ENCODE measurements at places on chromosomes 7 and 10.

DNA sequence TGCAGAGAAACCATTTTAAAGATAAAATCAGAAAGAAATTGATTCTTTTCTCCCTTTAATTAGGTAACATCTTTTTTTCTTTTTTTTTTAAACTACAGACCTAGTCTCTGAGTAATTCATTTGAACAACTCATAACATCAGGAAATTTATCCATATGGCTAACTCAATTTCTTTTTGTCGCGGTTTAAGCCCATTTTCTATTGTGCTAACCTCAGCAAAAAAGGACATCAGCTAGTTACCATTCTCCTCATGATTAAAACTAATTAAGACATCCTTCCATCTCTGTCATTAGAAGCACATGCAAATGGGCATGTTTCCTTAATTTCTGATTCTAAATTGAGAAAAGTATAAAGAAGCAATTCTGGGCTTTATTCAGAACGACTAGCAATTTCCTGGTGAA is 57.8 kb downstream of the ANK3 start:
- no peak for DNase-seq

DNA sequence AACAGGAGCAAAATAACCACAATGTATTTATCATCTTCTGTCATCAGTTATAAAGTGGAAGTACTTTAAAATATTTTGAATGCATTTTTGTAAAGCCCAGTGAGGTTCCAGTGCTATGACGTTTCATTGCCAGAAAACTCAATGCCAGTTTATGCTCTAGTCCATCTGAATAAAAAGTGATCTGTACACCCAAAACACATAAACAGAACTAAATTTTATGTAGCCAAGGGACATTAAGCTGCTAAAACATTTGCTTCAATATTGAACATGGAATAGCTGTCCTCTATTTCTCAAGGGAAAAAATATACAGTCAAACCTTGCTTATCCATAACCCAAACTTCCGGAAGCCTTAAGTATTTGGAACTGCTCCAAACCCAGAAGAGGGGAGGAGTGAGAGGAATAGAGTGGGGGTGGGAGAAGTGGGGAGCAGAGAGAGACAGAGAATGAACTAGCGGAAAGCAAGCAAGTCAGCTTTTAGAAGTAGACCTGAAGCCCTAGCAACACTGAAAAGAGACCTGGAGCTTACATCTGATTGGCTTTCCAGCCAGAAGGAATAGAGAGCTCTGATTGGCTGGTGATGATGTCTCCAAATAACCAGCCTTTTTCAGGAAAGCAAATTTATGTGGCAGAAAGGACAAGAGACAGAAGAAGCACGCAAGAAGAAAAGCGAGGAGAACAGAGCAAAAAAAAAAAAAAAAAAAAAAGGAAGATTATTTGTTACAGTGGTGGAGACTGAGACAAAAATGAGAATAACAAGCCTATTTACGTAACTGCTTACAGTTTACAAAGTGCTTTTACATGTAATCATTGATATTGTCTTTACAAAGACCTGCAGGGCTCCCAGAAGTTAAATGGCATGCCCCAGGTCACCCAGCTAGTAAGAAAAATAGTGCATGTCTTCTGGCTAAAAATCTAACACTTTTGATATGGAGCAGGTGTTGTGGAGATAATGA is 196.0 kb downstream of the RNLS start:
- DNase-seq = no peak

- peak; percentile 44 for DNase-seq
Measured at GRCh38 chr7:27199849-27200760, at the start of gene HOXA13. TSS of gene HOXA13 (minus strand) at chr7:27200091. CDS start at chr7:27200077, 14 bp downstream.

DNA sequence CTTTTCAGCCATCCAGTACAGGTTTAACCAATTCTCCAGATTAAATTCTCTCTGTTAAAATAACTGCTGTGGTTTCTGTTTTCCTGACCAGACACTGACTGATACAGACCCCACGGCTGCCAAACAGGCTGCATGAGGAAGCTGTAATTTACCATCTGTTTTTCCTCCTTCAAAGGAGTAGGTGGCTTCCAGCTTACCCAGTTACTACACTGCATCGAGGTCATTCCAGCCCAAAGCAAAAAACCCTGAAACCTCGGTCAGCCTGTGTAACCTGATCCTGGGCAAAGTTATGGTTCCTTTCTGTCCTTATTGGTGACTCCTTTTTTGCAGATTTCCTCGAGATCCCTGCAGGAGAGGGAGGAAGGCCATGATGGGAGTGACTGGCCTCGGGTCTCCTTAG is 27.9 kb upstream of the LOXL4 start:
- DNase-seq = no peak

DNA sequence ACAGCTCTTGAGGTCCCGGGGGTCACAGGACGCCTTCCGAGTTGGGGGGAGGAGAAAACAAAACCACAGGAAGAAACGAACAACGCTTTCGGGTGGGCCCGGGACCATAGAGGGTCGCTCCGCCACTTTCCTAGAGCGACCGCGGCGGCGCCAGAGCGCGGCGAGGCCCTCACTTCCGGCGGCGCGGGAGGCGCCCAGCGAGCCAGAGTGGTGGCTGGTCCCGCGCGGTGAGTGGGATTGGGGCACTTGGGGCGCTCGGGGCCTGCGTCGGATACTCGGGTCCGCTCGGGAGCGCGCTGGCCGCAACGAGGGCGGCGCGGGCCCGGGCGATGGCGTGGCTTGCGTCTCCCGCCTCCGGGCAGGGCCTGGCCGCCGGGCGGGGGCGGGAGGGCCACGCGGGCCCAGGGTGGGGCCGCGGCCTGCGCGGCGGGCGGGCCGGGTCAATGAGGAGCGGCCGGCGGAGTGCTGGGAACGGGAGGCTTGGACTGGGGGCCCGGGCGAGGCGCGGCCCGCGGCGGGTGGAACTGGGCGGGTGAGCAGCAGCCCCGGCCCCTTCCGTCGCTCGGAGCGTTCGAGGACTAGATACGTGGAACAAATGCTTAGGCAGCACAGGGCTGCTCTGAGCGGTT is at the start of gene ZNF22:
TSS of gene ZNF22 (plus strand) at position 172 of the 629 bp plus-strand sequence. CDS start 2,446 bp downstream, outside the sequence.
- DNase-seq = peak; percentile 66

- DNase-seq = no peak
Measured at GRCh38 chr7:111031916-111032315, 59.0 kb upstream of the LRRN3 start.

- no peak for DNase-seq
Measured at GRCh38 chr10:978826-979421, 9.3 kb upstream of the GTPBP4 start.

DNA sequence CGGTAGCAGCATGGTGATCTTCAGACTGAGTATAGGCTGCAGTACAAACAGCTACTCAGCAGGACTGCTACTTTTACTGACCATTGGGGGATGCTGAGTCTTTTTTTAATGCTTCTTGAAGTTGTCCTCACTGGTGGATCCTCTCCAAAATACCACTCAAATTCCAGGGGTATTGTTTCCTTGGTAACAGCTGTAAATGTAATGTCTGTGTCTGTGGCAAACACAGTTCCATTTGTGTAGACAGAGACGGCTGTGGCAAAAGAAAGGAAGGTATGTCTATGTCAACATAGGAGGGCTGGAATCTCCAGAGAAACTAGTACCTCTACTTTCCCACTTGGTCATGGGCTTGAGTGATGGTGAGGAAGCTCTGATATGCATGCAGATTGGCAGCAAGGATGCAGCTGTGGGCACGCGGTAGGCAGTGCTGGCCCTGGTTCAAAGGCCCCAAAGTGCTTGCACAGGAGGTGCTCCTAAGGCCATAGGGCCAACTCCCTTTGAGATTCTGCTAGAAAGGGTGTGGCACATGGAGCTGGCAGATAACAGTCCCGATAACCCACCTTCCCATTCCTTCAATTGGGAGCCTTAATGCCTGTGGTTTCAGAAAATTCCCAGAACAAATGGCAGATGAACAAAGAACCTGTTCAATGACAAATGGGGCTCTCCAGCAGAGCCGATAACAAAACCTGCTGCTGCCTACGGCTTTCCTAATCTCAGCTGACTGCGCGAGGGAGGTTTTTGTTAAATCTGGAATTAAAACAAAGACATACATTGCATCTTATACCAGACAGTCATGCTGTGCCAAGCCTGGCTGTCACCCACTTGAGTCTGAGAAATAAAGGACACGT is 43.0 kb downstream of the PKD1L1 start:
- DNase-seq = no peak

- no peak for DNase-seq
Measured at GRCh38 chr7:130379532-130379920, 768 bp upstream of the CPA1 start.

- no peak for DNase-seq
Measured at GRCh38 chr10:66455304-66455703, 470.5 kb upstream of the LRRTM3 start.

- DNase-seq = no peak
Measured at GRCh38 chr7:29296421-29296820, 101.8 kb downstream of the CHN2 start.

DNA sequence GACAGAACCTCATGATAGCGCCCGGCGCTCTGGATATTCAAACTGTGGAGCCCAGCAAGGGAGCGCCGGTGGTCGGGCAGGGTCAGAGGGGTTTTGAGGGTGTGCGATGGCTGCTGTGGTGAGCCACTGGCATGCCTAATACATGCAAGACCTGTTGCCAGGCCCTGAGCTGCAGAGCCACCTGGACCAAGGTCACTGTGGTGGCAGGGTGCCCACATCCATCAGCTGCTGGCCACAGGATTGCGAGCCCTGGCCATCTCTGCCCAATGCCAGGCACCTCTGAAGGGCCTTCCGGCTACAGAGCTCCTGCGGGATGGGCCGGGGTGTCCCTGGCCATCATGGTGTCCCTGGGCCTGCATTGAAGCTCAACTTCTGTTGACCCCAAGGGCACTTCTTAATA is 123.0 kb upstream of the TNRC18 start:
- no peak for DNase-seq

- no peak for DNase-seq
Measured at GRCh38 chr7:130426564-130426963, 14.3 kb downstream of the CEP41 start.

DNA sequence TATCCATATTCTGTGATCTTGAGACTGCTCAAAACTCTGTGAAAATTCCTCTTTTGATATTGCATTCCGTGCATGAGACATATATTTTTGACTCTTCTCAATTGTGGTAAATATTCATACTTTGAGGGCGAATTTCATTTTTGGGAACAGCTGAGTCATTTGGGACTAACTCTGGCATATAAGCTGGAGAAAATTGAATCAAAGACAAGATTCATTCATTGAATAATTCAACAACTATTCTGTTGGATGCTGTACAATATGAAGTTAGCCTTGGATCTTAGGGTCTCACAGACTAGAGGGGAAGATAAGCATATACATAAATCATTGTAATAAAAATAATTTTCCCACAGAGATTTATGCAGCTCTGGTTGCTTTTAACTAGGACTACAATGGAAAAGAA is 183.2 kb upstream of the NEBL start:
- DNase-seq = no peak

DNA sequence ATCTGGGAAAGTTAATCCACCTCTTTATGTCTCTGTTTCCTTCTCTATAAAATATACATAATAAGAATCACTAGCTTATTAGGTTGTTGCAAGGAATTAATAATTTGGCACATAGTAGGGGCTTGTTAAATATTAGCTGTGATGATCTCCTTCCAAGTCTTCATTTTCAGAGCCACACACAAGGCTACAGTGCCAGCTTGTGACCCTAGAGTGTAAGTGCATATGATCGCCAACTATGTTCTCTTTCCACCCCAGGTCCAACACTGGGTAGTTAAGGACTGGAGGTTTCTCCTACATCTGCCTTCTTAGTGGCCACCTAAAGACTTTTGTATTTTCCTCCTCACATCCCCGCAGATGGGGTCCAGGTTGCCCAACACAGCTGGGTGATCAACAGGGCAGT is 17.9 kb upstream of the ACSM6 start:
- no peak for DNase-seq

GRCh38 chr10:132065491-132066105 is at the start of gene JAKMIP3:
TSS of gene JAKMIP3 (plus strand) at chr10:132065946. CDS start at chr10:132104809, 38,863 bp downstream.
- DNase-seq = no peak

DNA sequence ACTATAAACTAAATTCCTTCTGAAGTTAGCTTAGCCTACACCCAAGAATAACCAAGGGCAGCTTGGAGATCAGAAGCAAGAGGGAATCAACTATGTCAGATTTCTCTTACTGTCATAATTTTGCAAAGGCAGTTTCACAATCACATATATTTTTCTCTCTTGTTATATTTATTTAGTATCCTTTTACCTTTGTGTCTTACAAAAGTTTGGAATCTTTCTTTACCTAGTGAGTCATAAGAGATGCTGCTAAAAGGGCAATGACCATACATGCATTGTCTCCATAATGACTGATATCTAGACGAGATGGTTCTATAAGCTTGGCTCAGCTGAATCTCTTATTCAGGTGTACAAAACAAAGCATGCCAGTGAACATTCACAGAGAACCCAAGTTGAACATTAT is 61.1 kb downstream of the PPP1R17 start:
- DNase-seq = no peak

DNA sequence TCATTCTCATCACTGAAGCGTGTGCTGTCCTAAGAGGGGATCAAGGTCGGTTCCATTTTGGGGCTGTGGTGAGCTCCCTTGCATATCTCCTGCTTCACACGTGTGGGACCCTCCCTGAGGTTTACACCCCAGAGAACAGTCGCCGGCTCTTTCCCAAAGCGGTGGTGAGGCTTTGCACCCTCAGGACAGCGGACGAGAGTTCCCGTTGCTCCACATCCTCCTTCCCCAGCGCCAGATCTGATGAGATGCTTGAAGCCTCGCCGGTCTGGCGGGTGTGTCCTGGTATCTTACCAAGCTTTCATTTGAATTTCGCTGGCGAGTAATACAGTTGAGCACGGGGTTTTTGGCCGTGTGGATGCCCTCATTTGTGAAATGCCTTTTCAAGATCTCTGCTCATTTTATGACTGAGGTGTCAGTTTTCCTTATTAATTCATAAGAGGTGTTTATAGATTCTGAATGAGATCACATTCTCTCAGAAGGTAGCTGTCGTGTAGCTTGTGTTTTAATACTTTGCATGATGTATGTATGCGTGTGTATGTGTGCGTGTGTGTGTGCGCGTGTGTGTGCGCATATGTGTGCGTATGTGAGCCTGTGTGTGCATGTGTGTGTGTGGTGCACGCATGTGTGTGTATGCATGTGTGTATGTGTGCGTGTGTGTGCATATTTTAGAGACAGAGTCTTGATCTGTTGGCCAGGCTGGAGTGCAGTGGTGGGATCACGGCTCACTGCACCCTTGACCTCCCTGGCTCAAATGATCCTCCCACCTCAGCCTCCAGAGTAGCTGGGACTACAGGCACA is 30.7 kb downstream of the ELFN1 start:
- DNase-seq = no peak

DNA sequence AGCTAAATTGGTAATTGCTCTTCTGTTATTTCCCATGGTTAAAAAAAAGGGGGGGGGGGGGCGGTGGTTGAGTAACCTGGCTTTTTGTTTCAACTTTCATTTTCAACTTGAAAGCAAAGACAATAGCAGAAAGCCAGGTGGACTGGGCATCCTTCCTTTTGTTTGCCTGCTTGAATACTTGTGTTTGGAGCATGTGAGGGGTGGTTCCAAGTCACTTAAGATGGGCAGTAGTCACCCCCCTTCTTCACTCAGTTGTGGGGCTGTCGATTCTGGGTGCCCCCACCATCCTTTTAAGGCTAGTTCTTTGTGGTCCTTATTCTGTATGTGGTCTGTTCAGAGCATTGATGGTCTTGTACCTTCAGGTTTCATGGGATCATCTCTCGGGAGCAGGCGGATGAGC is 165.6 kb upstream of the PRR15 start:
- no peak for DNase-seq
